ENCODE measurements at places on chromosomes 16 and 17.

GRCh38 chr17:15918661-15919259 is 26.2 kb upstream of the ADORA2B start:
- DNase-seq, result no peak

- no peak for DNase-seq
These were observed 28.2 kb downstream of the MAP1LC3B start for GRCh38 chr16:87420026-87421002.

GRCh38 chr17:71055128-71055527 is 885.8 kb downstream of the KCNJ2 start:
- DNase-seq, result no peak

DNA sequence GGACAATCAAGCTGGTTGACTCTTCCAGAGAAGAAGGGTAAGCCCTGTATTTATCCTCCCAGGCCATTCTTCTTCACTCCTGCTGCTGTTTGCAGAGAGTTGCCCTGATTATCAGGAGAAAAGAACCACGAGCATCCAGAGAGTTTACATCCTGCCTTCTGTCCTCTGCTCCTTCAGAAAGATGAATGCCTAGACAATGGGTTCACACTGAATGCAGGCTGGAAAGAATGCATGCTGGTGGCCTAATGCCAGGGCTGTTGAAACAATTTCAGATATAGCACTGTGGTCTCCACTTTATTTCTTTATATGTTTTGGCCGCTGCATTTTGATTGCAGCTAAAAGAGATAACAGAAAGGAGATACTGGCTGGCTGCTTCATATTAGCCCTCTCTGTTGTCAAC is 21.2 kb upstream of the HAS3 start:
- DNase-seq, result no peak

DNA sequence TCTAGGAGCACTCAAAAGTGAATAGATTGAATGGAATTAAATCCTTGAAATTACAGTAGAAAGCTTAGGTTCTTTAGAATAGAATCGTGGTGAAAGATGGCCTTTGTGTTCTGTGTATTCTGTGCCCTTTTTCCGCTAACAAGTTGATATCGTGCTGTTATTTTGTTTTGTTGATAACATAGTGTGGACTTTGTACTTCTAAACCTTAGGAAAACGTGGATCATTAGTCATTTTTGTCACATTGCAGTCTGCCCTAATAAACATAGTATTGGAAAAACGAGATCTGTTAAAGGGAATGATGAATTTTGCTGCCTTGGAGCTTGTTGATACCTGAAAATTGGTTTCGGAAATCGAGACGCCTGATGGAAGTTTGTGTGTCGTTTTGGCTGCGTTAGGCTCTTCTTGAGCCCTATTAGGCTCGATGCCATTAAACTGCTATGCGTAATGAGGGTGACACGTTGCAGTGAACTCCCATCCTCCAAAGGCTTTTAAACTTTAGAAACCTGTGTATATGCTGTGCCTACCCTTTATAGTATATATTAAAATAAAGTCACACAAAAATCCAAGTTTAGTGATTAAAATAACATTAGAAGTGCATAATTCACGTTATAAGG is 145.7 kb downstream of the PRKCA start:
- DNase-seq, result no peak

DNA sequence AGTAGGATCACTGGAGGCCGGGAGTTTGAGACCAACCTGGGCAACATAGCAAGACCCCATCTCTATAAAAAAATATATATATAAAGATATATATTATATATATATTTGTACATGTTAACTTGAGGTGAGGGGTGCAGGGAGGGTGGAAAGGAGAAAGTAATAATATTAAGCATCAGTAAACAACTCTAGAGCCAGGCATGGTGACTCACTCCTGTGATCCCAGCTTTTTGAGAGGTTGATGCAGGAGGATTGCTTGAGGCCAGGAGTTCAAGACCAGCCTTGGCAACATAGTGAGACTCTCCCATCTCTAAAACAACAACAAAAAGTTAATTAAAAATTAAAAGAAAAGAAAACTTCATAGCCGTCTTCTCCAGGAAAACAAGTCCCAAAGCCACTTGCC is 61.7 kb upstream of the SMURF2 start:
- DNase-seq, result no peak

- DNase-seq, result peak; percentile 71
These were observed 1.6 kb downstream of the CTCF start for GRCh38 chr16:67563708-67564468.

DNA sequence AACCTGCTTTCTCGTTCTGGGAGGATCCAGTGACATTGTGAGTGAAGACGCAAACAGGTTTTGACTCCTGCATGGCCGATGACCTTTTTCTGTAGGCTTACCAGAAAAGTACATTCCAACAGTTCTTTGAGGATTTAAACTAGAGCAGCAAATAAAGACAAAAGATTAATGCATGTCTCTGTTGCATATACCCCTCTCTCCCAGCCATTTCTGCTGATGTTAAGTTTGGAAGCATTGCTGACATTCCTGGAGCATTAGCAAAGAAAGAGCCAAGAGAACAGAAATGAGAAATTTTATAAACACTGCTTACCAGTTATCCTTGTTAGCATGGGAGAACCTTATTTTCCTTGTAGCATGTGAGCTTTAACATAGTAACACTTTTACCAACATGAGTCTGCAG is 49.3 kb downstream of the SIAH1 start:
- no peak for DNase-seq

DNA sequence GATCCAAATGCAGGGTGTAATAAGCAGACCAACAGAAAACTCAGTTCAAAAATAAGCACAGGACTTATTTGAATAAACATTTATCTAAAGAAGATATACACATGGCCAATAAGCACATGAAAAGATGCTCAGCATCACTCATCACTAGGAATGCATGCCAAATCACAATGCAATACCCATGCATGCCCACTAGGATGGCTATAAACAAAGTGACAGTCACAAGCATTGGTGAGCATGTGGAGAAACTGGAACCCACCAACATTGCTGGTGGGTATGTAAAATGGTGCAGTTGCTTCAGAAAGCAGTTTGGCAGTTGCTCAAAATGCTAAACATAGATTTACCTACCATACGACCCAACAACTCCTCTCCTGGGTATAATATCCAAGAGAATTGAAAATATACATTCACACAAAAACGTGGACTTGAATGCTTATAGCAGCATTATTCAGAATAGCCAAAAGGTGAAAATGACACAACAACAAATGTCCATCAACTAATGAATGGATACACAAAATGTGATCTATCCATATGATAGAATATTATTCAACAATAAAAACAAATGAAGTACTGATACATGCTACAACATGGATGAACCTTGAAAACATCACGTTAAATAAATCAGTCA is 20.1 kb downstream of the UBE2O start:
- no peak for DNase-seq

DNA sequence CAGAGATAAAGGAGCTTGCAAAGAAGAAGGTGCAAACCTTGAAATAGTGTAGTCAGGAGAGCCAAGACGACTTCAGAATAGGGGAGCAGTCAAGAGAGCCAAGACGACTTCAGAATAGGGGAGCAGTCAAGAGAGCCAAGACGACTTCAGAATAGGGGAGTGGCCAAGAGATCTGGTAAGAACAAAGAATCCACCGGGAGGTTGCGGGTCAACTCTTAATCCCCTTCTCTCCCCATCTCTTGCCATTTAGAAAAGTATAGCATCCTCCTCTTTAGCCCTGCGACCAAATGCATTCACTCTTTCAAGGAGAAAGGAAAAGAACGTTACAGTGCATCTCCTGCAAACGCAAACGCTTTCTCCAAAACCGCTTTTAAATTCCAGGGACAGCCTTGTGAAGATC is 713 bp downstream of the KNOP1 start:
- no peak for DNase-seq

DNA sequence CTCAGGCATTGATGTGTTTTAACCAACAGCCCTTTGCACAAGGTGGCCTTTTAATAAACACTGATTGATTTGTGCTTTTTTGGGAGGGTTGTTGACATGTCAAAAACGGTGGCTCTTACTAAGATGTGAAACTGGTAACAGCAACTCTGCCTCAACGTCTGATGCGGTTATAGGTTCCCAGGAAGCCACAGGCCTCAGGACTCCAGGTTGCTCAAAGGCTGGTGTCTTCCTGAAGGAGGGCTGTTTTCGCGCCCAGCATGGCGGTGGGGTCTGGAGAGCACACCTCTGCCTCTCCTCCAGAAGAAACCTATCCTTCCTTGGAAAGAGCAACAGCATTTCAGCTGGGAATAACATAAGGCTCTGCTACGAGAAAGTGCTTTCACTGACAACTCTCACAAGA is 187.5 kb downstream of the IRF8 start:
- DNase-seq, result no peak

- peak; percentile 87 for DNase-seq
These were observed 70.8 kb upstream of the TNRC6C start for GRCh38 chr17:77887464-77888241.

DNA sequence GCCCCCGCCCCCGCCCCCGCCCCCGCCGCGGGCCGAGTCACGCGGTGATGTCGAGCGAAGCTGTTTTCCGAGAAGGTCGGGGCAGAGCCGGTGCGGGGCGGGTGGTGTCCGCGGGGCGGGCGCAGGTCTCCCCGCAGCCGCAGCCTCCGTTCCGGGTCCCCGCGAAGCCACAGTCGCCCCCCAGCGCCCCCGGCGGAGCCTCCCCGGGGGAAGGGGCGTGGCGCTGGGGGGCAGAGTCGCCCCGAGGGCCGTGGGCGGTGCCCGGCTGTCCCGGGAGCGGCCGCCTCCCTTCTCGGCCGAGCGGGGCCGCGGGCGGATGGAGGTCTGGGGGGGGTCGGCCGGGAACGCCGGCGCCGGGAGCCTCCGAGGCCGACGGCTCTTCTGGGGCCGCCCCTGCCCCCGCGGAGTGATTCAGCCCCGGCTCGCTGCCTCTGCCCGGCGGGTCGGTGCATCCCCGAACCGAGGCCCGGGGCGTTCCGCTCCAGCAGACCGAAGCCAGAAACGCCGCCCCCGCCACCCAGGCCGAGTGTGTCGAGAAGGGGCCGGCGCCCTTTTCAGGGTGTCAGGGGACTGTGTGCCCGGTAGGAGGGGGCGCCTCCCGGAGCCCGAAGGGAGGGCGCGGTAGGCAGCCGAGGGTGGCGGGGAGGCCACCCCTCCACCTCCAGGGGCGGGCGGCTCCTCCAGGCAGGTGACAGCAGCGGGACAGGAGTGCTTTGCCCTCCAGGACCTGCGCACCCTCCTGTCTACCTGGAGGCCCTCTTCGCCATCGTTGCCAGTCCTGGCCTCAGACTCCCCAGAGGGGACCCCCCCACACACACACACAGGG is 1.7 kb downstream of the METRNL start:
- no peak for DNase-seq

- DNase-seq, result no peak
These were observed 76.3 kb downstream of the USP32 start for GRCh38 chr17:60315650-60316049.

- DNase-seq, result no peak
These were observed 34.8 kb downstream of the FAM20A start for GRCh38 chr17:68566442-68566738.

- no peak for DNase-seq
These were observed 790 bp downstream of the BCKDK start for GRCh38 chr16:31108794-31109558.

DNA sequence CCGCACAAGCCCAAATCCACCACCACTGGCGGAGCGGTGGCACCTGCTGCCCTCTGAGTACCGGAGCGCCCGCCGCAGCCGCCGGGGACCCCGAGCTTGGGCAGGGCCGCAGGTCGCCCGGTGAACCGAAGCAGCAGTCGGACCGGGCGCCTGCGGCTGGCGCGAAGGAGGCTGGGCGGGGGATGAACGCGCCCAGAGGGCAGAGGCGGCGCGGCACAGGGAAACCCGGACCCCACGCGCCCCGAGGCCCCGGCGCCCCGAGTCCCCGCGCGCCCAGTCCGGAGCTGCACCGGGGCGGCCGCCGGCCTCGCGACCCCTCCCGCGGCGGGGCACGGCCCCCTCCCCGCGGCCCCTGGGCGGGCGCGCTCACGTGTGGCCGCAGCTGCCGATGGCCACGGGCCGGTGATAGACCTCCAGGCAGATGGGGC is 393 bp downstream of the RNF166 start:
- DNase-seq, result no peak

- DNase-seq, result no peak
These were observed 7.0 kb upstream of the SCPEP1 start for GRCh38 chr17:56970974-56971373.

- no peak for DNase-seq
These were observed 2.7 kb downstream of the RNF43 start for GRCh38 chr17:58414596-58414997.

GRCh38 chr17:62343764-62344270 is 36.5 kb upstream of the EFCAB3 start:
- DNase-seq, result no peak

- DNase-seq, result no peak
These were observed 21.8 kb upstream of the ANKFN1 start for GRCh38 chr17:56131431-56131830.

DNA sequence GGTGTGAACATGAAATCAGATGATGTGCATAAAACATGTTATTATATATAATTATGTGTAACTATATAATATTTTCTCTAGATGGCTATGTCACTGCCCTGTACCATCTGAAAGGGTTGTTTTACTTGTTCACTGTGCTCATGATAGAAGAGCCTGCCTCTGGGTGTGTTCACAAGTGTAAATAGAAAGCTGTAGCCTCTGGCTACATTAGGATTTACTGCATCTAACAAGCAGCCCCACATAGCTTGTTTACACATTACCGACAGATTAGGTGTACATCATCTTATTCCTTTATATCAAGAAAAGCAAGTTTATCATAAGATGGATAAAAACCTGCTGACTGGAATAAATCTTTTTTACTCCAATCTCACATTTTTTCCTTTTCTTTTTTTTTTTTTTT is 46.1 kb downstream of the CHD9 start:
- no peak for DNase-seq

DNA sequence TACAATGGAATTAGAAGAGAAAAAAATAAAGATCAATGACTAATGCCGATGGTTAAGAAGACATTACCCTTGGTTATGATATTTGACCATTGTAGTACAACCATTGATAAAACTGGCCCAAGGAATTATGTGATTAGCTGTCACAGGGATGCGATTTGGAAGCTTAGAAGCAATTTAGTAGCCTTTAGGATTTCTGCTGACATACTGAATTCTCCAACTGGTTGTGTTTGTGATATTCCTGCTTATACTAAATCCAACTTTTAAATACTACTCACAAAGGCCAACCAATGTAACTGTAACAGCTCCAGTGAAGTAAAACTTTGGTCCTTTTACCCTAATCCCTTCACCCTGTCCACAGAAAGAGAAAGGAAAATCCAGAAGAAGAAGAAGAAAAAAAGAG is 31.4 kb upstream of the ABCA6 start:
- DNase-seq, result no peak

GRCh38 chr17:15650741-15651582 is 31.5 kb upstream of the FBXW10B start:
- no peak for DNase-seq

GRCh38 chr16:67910158-67910557 is 17.1 kb downstream of the PSKH1 start:
- DNase-seq, result no peak

- peak; percentile 92 for DNase-seq
These were observed 47.7 kb downstream of the TK2 start for GRCh38 chr16:66502020-66502913.
